Kidney (tissue), 22 donors: ENCODE measurements at places on chromosomes 1 and 21. TPM values are rescaled to one million over a fixed set of nuclear protein-coding genes. Genes with fewer than 3 reads are reported as not detected.
A peak's percentile ranks its signal among the peaks of the same experiment; 100 is the strongest.

GRCh38 chr1:44067266-44068250 is 36.3 kb upstream of the SLC6A9 start:
- no peaks in the 10 kb centered on the region for H3K4me1 ChIP-seq
- no peaks in the 10 kb centered on the region for H3K36me3 ChIP-seq
- H3K27me3 ChIP-seq: no peaks in the 10 kb centered on the region
- H3K4me3 ChIP-seq: no peak overlapping the region
- no peak for DNase-seq

GRCh38 chr1:6126028-6126427 is 54.1 kb downstream of the CHD5 start:
- H3K36me3 ChIP-seq: no peaks in the 10 kb centered on the region
- DNase-seq: no peak
- no peak overlapping the region for H3K4me3 ChIP-seq

DNA sequence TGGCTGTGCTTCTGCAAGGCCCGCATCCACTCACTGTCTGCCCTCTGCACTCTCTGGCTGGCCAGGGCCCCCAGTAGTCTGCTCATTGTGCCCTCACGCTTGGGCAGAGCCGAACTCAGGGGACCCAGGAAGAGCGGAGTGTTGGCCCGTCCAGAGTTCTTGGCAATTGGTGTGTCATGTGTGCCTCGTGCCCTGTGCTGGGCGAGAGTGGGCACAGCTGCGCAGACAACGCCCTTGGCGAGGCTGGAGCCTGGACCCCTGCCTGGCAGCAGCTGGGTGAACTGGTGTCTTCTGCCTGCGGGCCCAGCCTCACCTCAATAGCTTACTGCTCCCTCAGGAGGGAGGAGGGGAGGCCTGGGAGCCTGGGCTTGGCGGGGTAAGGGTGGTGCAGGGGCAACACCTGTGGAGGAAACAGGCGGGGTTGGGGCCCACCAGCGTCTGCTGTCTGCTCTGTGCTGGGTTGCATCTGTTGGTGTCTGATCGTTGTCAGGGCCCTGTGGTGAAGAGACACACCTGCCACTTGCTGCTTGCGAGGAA is 2.1 kb downstream of the GUK1 start:
- peaks cover 20% of the 10 kb centered on the region for H3K4me1 ChIP-seq
- H3K27me3 ChIP-seq: no peaks in the 10 kb centered on the region
- H3K4me3 ChIP-seq: peak overlapping the region; percentile 86
- DNase-seq: no peak
- peaks cover 6% of the 10 kb centered on the region for H3K36me3 ChIP-seq
- no peak overlapping the region for H3K27ac ChIP-seq

Gene ZBTB8B
- total RNA-seq: 0.03 TPM

GRCh38 chr1:245611251-245611650 is 456.5 kb downstream of the KIF26B start:
- DNase-seq: no peak
- no peaks in the 10 kb centered on the region for H3K36me3 ChIP-seq
- H3K27me3 ChIP-seq: no peaks in the 10 kb centered on the region
- H3K4me1 ChIP-seq: no peaks in the 10 kb centered on the region
- H3K27ac ChIP-seq: no peak overlapping the region

Gene SLC44A3
- total RNA-seq: 49.6 TPM

GRCh38 chr1:208787219-208787618 is 543.0 kb upstream of the PLXNA2 start:
- H3K4me1 ChIP-seq: no peaks in the 10 kb centered on the region
- DNase-seq: no peak
